ENCODE measurements at places on chromosomes 12 and 14.

DNA sequence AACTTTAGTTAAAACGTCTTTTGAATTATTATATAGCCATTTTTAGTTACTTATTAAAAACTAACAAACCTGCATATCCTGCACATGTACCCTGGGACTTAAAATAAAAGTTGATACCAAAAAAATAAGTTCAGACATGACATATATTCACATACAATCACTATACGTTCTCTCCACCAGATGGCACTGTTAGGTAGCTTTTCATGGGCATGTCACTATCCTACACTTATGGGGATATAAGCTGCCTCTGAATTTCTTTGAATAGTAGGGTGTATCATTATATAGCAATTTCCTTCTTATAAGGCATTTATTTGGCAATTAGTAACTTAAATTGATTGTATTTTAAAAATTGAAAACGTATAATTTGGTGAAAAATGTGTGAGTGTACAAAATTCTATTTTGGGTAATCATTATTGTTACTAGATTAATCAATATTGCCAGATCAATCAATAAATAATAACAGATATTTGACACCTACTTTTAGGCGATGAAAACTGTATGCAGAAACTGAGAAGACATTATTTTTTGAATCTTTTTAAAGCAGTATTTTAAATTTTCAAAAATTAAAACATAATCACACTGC lies 31.8 kb upstream of the OR10A7 start:
- DNase-seq = no peak

DNA sequence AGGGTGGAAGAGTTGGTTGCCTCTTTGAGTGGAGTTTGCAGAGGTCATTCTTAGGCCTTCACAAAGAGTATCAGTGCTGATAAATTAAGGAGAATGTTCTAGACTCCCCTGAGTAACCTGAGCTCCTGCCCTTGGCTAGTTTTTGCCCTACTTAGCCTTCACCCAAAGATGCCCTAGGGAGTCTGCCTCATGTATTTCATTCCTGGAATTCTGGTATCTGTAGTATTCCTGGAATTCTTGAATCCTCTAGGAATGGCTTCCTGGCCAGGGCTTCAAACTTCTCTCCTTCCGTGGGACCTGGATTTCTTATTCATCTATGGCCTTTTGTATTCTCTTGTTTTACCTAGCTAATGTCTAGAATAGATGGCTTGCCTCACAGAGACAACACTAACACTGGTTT lies 701.1 kb downstream of the NOVA1 start:
- DNase-seq = no peak

DNA sequence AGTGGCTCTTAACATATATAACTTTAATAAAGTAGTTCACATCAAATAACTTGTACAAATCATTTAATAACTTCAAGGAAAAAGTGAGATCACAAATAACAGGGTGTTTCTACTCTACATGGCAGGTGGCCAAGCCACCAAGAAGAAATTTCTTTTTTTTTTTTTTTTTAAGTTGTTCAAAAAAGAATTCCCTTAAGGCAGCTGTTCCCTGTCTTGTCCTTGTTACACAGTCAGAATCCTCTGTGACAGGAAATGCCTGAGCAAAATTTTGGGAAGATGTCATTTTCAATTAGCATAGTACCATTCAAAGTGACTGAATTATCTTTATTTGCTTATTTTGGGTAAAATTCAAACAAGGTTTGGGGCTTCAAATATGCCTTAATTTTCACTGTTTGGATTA lies 79.4 kb downstream of the LIN7A start:
- DNase-seq = no peak

DNA sequence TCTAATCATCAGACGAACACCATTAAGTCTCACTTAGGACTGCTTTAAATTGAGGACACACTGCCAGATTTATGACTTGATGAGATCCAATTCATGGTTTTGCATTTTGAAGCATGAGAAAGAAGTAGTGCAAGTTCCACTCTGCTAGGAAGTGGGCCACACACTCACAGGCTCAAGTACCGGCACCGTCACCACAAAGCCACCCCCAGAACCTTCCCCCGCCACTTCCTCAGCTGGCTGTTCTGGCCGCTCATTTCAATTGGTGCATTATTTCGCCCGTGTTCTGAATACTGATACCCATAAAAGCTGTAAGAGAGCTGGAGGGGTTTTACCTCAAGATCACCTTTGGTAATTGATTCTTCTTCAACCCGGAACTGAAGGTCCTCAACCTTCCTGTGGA lies 70.1 kb downstream of the CLIP1 start:
- DNase-seq = no peak

DNA sequence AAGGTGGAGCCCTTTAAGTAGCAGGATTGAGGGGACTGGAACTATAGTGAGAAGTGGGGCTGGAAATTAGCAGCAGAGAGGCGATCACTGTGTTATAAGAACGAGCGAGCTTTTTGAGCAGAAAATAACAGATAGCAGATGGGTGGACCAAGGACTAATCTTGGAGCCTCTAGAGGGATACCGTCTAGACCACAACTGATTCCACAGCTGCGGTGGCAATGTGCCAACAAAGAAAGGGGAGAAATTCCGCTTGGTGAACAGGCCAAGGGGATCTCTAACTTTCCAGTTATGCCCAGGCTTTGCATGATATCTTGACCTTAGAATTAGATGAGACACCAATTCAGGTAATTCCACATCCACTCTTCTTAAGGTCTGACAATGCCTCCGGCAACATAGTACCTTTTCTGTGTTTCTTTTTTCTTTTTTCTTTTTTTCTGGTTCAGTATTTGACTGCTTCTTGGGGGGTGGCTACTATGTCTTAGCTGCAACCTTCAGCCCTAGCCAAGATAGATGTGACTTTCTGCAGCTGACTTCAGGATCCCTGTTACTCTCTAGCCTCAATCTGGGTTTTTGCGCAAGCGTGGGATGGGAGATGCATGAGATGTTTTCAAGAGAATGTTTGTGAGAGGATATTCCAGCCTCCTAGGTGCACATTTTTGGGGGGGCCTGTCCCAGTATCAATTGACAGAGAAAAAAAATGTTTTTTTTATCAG lies 143.4 kb upstream of the CPSF6 start:
- DNase-seq = no peak

DNA sequence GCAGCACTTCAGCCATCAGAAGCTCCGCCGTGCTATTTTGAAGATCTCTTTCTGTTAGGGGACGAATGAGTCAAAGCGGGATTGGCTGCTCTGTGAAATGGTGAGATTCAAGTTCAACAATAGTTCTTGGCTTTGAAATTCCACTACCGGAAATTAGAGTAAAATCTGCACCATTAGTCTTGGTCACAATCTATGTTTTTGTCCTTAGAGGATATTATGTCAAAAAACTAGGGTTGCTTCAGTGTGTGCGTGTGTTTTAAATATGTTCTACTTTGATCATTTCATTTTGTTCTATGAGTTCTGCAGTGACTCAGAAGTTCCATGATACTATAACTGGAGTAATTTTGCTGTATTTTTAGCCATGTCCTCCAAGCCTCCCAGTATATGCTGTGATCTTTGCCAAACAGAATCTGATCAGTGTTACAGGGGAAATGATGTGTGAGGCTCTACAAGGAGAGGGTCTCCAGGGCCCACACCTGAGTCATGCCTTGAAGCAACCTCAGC lies 22.6 kb downstream of the GPHB5 start:
- DNase-seq = no peak

All from activated T-helper 1 cell treated with Interleukin-2 at 50 U/mL for 16 hours (primary cell).